ENCODE measurements at places on chromosomes 7 and 10.

- DNase-seq = no peak
These were observed 87.4 kb downstream of the CCDC3 start for GRCh38 chr10:12914111-12914510.

GRCh38 chr7:41674505-41675023 lies 28.3 kb downstream of the INHBA start:
- no peak for DNase-seq

DNA sequence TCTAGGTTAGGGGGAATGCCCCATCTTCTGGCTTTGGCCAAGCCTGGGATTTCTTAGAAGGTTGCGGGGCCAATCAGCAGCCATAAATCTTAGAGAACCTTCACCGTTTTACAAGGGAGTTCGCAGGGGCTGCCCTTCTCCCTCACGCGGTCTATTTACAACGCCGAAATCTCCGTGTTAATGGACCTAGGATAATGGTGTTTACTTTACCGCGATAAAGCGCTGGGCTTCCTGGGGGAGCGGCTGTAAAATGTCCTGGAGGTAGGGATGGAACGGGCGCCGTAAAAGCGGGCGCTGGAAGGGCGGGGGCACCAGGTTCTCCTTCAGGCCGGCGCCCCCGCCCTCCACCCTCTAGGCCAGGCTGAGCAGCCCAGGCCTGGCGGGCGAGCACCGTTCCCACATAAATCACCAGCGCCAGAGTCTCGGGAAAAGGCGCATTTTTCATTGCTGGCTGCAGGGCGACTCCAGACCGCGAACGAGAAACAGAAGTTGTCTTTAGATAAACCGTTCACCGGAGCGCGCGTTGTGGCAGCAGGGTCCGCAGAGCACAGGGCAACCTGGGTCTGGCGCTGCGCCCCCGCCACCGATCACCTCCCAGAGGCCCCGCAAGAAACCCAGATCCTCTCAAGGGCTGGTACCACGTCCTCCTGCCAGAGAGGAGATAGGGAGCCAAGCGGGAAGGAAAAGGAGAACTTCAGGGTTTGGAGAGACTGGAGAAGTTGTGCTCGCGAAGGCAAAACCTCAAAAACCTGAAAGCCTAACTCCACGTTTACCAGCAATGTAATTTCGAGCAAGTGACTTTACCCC lies 12.5 kb upstream of the NKX2-3 start:
- no peak for DNase-seq

GRCh38 chr10:133438711-133439273 lies 14.4 kb upstream of the SPRN start:
- DNase-seq = no peak

- no peak for DNase-seq
These were observed 54.1 kb downstream of the NRAP start for GRCh38 chr10:113609704-113610108.

GRCh38 chr10:6141296-6142151 lies 52.7 kb downstream of the RBM17 start:
- no peak for DNase-seq

DNA sequence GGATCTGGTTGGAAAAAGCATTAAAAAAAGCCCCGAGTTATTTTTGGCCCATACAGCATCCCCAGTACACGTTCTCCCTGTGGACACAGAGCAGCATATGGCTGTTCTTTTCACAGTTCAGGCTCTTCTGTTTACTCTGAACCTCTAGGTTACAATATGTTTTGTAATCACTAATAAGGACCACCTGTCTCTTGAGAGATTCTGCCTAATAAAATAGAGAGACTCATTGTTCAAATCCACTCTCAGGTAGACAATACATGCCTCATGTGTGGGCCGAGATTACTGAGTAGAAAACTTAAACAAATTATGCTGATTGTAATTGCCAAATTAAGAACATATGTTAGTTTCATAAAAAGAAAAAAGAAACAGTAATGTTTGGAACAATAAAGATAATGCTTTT lies 647.7 kb downstream of the GRM8 start:
- DNase-seq = no peak

GRCh38 chr7:41063116-41063515 lies 639.8 kb downstream of the INHBA start:
- DNase-seq = no peak

DNA sequence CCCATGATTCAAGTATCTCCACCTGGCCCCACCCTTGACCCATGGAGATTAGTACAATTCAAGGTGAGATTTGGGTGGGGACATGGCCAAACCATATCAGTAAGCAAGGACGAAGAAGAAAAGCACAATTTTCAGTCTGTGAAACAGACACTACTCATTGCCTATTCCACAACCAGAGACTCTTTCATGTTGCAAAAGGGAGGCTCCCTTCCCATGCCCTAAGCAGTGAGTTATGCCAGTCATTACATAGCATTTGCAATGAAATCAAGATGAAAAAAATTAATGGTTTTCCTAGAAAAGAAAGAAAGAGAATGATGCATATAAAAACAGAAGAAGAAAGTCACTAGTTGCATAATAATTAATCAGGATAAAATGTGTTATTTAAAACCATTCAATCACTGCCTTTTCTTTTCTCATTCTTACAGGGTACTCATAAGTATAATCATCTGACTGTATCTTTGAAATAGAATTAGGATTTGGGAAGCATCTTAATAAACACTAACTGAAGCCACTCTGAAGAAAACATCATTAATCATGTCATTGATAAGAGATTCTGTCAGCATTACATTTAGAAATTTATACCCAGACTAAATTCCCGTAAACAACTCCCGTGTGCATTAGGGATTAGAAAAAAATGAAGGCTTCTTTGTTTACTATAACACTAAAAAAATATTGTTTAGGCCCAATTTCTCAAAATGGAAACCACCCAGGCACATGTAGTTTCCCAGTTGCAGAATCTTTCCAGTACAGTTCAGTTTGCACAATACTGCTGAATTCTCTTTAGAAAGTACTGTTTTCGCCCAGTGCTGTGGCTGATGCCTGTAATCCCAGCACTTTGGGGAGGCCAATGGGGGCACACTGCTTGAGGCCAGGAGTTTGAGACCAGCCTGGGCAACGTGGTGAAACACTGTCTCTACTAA lies 9.1 kb downstream of the PRPS1L1 start:
- no peak for DNase-seq

DNA sequence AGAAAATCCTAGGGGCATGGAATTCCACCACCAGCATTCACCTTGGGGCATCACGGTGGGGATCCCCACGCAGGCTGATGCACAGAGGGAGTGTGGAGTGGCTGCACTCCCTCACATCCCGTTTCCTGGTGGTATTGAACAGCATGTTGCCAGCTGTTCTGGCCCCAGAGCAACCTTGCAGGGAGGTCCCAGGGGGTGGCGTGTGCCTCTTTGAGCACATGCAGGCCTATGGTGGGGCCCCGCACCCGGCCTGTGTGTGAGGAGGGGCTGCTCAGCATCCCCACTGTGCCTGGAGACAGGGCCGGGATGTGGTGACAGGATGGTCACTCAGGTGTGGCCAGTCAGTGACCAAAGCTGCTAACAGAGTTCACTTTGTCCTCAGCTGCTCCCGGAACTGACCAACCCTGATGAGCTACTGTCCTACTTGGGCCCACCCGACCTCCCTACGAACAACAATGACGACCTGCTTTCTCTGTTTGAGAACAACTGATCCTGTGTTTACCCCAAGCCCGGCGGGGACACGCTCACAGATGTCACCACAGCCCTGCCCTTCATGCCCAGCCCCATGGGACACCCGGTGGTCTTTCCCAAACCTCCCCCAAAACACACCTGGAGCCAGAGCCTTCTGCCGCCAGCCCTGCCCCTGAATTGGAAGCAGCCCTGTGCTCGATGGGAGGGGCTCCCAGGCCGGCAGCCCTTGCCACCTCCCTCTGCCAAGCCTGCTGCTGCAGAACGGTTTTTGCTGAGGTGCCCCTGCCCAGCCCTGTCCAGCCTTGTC lies 18.7 kb downstream of the ZMIZ2 start:
- DNase-seq = no peak

- DNase-seq = no peak
These were observed 610.0 kb downstream of the KCNMA1 start for GRCh38 chr10:77027576-77027975.

DNA sequence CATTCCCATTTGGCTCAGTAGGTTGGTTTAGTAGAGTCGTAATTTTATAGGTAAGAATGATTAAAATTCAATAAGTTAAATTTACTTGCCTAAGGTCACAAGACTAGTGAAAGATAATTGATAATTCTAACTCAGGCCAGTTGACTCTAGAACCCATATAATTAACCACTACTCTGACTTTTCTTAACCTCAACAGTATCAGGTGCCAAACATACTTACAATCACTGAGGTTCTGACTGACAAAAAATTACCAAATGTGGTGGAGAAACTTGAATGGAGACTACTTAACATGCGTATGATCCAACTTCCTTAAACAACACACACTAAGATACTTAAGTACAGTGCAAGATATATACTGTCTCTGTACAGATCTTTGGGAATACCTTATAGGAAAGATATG lies 667.3 kb upstream of the SORCS1 start:
- no peak for DNase-seq

GRCh38 chr10:58661902-58662301 lies 149.2 kb downstream of the BICC1 start:
- no peak for DNase-seq

- DNase-seq = no peak
These were observed 858 bp upstream of the TEX36 start for GRCh38 chr10:125683821-125684220.

Measured in activated effector memory CD4-positive, alpha-beta T cell treated with Interleukin-2 at 50 U/mL for 16 hours (primary cell).